NCI-H524 (cell line): ENCODE measurements at places on chromosomes 6 and 20.

DNA sequence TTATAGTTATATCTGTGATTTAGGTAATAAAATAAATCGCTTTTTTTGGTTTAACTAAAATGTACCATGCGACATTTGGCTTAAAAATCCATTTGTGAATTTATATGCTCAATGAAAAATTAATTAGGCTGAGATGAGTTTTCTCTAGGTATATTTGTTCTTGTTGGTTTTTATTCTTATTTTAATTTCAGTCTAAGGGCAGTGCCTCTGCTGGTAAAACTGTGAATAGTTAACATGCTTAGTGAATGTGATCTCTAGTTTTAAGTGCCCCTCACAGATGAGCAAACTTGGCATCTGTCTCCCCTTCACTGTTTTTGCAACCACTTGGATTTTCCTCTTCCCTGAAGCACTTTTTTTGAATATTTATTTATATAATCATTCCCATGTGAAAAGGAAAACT lies 822.7 kb downstream of the GRIK2 start:
- DNase-seq: peak; percentile 70

GRCh38 chr6:166645896-166646295 lies 18.8 kb upstream of the RPS6KA2 start:
- DNase-seq: no peak

DNA sequence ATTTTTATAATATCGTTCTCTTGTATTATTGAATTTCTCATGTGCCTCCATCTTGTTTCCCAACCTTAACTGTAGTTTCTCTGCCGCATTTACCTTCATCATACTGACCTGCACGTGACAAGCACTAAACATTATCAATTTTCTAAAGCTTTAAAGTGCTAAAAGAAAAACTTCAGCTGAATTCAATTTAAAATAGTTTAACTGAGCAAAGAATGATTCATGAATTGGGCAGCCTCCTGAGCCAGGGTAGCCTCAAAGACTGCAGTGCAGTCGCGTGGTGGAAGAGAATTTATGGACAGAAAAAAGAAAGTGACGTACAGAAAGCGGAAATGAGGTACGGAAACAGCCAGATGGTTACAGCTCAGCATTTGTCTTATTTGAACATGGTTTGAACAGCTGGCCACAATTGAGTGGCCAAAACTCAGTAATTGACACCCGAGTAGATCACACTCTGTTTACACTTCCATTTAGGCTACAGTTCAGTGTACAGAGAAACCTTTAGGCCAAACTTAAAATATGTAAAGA lies 4.2 kb upstream of the ZDHHC14 start:
- DNase-seq: peak; percentile 76

DNA sequence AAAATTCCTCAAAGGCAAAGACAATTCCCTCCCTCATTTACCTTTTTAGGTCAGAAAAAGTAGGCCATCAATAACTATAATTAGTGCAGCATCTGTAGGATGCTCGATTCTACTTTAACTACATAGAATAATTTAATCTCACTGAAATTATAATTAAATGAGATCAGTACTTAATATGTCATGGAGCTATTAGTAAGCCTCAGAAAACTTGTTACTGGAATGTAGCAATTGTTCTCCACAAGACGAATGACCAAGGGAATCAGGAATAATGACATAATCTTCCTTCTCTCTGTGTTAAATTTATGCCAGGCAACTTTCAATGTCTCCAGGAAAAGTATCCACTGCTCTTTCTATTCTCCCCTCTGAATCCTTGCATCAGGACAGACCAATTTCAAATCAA lies 34.1 kb downstream of the SESN1 start:
- DNase-seq: no peak

DNA sequence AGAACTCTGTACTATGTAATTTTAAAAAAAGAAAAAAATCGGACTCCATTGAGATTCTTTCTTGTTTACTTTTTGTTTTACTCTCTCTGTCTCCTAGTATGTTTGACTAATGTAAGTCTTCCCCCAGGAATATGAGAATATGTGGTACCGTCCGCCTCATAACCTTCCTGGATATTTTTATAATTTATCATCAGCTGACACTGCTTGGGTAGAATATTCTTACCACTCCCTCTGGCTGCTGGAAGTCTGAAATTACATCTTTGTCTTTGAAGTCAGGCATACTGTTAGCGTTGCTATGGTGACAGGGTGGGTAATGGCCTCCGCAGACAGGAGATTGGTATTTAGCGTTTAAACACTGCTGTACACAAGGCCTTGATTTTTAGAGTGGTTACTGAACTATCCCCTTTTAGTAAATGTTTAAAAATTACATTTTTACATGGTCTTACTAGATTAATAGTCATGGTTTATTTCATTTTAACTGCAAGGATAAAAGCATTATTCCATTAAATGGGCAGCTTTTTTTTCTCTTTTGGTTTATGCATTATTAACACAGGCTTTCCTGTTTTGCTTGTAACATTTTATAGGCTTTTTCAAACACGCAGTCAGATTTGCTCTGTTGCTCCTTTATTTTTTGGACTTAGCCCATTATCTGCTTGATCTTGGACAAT lies 176.4 kb downstream of the ARID1B start:
- peak; percentile 91 for DNase-seq

GRCh38 chr6:39177130-39177529 lies 52.1 kb downstream of the KCNK5 start:
- DNase-seq: no peak

- no peak for DNase-seq
Measured at GRCh38 chr6:37233541-37233940, 24.0 kb upstream of the TBC1D22B start.
